T-helper 2 cell (primary cell): ENCODE measurements at places on chromosomes 4 and X.

- no peak for DNase-seq
Observed at GRCh38 chrX:45762699-45763647, 562.3 kb upstream of the DIPK2B start.

- no peak for DNase-seq
Observed at GRCh38 chr4:159129814-159130550, 27.1 kb downstream of the RAPGEF2 start.

GRCh38 chr4:128524311-128524710 lies 236.7 kb upstream of the PGRMC2 start:
- no peak for DNase-seq

- no peak for DNase-seq
Observed at GRCh38 chr4:3642806-3643517, 110.7 kb upstream of the LRPAP1 start.

GRCh38 chr4:81454948-81455347 lies 16.8 kb downstream of the RASGEF1B start:
- DNase-seq: no peak

- DNase-seq: no peak
Observed at GRCh38 chr4:101451086-101451485, 103.8 kb upstream of the PPP3CA start.

DNA sequence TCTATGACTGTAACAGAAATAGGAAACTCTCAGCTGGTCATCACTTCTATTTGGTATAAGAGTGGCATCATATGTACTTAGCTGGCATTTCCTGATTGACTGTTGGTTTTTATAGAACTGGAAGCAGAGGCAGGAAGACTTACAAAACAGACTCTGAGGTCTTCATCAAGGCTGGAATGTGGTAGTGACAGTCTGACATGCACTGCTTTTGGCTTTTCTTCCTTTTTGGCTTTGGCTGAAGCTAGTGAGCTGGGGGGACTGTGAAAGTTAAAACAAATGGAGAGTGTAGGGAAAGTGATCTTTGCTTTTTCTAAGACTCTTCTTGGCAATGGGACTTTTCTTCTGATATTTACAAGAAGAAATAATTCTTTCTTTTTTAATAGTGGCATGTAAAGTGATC lies 121.1 kb upstream of the SLC4A4 start:
- no peak for DNase-seq

DNA sequence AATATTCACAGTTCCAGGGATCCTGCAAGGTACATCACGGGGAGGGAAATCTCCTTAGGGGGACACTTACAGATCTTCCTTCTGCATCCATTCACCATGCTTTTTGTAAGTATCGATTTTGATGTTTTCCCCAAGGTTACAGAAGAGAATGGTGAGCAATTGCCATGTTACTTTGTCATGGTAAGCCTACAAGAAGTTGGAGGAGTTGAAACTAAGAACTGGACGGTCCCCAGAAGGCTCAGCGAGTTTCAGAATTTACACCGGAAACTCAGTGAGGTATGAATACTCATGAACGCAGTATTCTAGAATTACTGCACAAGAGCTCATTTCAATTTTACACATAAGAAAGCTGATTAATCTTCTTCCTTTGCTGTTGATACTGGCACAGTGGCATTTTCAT lies 53.9 kb downstream of the LRP2BP start:
- no peak for DNase-seq

DNA sequence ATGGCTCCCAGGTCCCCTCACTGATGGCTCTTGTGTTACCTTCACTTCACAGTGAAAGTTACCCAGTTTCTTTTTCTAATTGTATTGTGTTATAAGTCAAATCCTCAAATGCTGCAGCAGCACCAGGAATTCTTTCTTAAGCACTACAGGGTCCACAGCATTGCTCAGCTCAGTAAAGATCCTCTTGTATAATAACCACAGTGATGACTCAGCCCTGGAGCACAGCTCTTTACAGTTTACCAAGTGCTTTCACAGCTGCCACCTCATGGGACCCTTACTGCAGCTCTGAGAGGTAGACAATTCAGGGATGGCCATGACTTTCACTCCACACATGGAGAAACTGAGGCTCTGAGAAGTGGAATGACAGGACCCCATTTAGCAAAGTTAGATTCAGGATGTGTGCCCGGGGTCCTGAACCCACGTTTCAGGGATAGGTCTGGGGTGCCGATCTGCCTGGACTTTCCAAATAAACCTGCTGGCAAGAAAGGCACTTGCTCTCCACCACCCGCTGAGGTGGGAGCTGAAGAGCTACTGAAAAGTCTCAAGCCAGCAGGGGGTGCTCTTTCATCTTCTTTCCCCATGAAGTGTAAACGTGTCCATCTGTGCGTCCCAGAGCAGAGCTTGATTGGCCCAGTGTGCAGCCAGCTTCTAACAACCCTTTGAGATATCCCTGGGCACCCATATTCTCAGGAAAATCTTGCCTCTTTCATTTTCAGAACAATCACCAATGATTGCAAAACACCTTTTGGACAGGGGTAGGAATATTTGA lies 35.7 kb upstream of the GABRQ start:
- no peak for DNase-seq

- DNase-seq: peak; percentile 16
Observed at GRCh38 chr4:120071192-120071795, 4.6 kb upstream of the MAD2L1 start.

DNA sequence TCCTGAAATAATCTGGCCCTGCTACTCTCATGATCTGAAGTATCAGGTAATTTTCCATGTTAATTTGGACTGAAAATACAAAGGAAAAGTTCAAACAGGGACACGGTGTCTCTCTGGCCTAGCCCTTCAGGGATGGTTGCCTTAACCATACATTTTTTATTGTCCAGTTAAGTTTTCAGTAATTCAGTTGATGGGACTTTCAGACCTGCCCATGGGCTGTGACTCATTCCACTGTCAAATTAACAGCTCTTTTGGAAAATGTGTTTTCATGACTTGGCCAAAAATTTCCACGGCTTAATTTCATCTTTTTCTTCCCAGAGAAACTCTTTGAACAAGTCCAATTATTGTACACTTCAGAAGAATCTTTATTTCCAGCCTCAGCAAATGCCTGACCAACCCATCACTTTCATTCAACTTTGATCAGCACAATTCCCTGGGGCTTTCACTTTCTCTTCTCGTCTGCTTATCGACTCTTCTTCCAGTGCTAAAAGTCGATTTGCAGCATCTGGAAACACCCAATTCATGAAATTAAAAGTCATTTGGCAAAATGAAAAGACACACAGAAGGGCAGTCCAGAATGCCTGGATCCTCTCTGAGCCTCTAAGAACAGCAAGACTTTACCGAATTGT lies 293.9 kb downstream of the RAB28 start:
- DNase-seq: no peak

- DNase-seq: peak; percentile 90
Observed at GRCh38 chr4:102500696-102501446, at the start of gene NFKB1. NFKB1 (plus strand) TSS chr4:102501359; CDS start chr4:102525519, 24,160 bp downstream.

- no peak for DNase-seq
Observed at GRCh38 chr4:85672959-85673358, 198.0 kb downstream of the ARHGAP24 start.

GRCh38 chrX:39905946-39906345 lies 191.8 kb downstream of the BCOR start:
- no peak for DNase-seq

DNA sequence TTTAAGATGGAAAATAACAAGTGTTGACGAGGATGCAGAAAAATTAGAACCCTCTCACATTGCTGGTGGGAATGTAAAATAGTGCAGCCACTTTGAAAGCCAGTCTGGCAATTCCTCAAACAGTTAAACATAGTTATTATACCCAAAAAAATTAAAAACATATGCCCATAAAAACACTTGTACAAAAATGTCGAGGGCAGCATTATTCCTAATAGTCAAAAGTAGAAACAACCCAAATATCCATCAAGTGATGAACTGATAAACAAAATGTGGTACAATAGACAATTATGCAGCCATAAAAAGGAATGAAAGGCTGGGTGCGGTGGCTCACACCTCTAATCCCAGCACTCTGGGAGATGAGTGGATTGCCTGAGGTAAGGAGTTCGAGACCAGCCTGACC lies 6.3 kb downstream of the IDS start:
- DNase-seq: no peak

GRCh38 chr4:3870567-3870962 lies 104.4 kb downstream of the ADRA2C start:
- no peak for DNase-seq

GRCh38 chr4:151717909-151718628 lies 42.7 kb downstream of the GATB start:
- no peak for DNase-seq

DNA sequence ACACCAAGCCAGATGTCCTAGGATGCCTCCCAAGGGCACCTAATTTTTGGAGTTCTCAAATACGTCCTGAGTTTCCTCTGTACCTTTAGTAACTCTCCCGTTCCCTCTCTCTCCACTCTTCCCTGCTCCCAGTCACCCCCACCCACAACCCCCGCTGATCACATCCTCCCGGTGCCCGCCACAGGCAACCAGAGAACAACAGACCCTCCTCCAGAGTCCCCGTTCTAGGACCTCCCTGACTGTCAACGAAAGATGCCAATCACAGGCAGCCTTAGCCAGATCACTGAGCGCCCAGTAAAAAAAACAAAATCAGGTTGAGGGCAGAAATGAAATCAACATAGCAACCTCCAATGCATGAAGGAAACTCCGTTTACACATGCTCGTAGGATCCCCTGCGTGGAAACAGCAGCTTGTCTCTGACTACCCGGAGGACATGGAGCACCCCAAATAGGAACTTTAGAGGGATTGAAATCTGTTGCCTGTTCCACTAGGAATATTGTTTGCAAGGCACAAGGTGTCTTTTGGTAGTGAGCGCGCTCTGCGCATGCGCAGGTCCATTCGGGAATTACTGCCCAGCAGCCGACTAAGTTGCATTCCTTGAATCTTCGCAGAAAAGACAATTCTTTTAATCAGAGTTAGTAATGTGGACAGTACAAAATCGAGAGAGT lies at the start of gene GABRB1:
GABRB1 (plus strand) TSS at position 557 of the 668 bp plus-strand sequence.
- no peak for DNase-seq

GRCh38 chr4:13541176-13541604 lies 3.1 kb downstream of the NKX3-2 start:
- DNase-seq: no peak

DNA sequence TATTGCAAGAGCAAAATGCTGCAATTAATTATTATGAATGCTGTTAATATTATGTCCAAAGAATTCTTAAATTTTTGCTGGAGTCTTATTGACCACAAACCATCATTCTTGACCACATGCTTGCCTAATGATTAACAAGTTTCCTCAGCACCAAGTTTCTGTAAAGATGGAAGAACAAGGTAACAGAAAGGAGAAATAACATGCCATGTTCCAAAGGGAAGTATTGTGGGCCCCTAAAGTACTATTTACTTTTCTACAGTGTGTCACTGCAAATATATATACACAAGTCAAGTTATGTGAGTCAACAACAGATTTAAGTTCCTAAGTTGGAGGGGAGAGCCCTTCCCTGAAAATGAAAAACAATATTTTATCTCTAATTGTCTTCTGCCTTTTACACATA lies 20.6 kb downstream of the FAM47E start:
- no peak for DNase-seq

DNA sequence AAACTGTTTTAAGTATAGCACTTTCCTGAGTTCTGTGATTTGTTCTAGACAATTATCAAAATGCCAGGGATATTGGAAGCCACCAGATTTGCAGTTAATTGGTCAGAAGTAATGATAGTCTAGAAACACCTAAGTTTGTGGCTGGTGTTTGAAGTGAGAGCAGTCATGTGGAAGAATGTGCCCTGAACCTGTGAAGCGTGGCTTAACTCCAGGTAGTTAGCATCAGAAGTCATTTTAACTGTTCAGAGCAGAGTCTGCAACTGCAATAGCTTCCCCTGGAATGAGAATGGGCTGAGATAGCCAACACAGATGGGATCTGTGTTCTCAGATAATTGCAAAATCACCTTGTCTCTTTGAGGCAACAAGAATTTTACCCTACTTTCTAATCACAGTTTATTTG lies 255.1 kb upstream of the GK2 start:
- no peak for DNase-seq

GRCh38 chrX:30889147-30890140 lies at the start of gene TAB3:
TAB3 (minus strand) TSS chrX:30889254; CDS start chrX:30859588, 29,666 bp downstream.
- peak; percentile 98 for DNase-seq

- no peak for DNase-seq
Observed at GRCh38 chrX:120301960-120302359, 9.3 kb downstream of the TMEM255A start.
